ENCODE measurements at places on chromosomes 7 and 10.

DNA sequence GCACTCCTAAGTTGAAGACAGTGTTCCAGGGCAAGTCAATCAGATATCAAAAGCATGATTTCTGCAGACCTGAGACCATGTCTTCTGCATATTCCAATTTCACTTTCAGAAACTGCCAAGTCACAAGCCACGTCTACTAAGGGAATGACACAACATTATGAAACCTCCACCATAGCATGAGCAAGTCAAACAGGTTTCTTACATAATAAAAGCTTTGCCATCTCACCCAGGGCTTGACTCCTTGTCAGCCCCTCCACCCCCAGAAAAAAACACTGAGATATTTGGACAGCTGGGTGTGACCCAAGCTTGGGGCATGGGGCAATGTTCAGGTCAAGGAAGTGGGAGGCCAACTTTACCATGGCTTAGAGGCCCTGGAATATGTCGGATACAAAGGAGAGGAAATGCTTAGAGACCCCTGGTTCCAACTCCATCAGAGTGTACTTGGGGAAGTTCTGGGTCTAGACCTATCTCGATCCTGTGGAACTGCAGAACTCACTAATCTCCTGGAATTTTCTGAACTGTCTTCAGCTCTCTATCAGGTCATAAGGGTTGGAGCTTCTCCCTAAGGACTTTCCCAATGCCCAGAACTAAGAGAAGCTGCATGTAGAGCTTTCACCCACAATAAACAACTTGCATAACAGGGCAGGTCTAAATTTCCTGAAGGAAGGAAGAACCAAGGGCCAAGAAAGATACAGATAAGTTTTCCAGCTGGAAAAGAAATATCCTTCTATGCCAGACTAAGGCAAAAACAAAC lies 80.6 kb upstream of the NAMPT start:
- peak; percentile 11 for DNase-seq

GRCh38 chr7:146658604-146659003 lies 542.0 kb downstream of the CNTNAP2 start:
- no peak for DNase-seq

DNA sequence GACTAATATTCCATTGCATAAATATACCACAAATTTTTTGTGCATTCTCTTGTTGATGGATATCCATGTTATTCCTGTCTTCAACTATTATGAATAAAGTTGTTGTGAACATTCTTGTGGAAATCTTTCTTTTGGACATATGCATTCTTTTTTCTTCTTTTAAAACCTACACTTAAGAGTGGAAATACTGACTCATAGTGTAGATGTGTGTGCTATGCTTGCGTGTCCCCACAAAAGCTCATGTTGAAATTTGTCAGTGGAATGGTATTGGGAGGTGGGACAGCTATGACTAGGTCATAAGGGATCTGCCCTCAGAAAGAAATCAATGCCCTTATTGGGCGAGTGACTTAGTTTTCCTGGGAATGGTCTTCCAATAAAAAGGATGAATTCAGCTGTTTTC lies 203.6 kb upstream of the PRSS58 start:
- DNase-seq = no peak

DNA sequence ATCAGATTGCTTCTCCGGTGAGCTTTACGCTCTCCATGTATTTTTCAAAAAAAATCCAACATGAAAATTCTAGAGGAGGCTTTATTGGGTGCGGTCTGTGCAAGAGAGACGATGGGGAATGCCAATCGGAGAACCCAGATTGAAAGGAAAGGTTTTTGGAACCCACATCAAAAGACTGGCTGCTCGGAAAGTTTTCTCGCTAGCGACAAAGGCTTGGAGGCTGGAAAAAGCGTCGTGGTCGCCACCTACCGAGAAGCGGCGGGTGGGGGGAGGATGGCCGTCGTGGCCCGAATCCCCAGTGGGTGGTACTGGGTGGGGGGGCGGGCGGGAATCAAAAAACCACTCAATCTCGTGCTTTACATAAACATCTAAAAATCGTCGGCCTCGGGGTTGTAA lies 1.1 kb upstream of the GTF2I start:
- DNase-seq = peak; percentile 36

GRCh38 chr7:2720024-2720423 lies 32.0 kb downstream of the AMZ1 start:
- DNase-seq = no peak

DNA sequence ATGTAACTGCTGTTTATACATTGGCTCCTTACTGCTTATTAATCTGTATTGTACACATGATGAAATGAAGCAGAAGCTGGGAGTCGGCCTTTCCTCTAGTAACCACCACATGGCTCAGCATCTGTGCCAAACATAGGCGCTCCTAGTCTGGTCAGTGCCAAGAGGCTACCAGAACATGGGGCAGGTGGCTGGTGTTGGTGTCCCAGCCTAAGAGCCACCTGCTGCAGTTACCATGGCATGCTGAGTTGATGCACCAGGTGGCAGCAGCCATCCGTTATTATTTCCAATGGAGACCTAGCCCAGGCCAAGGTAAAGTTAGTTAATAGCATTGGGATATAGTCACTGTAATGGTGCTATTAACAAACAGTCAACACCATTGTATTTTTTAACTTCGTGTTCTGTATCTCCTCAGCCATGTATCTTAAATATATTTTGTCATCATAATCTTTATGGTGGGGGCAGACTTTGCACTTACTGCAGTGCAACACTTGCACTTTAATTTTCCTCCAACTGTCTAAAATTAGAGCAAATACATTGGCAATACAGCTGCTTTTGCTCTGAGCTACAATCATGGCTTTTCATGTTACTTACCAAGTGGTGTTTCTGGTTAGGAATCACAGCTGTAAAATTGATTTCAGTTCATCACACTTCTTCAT lies 33.1 kb downstream of the HBP1 start:
- peak; percentile 39 for DNase-seq

GRCh38 chr7:16357921-16358320 lies 63.4 kb downstream of the CRPPA start:
- DNase-seq = no peak

- no peak for DNase-seq
Measured at GRCh38 chr10:112966194-112966855, 16.3 kb downstream of the TCF7L2 start.

DNA sequence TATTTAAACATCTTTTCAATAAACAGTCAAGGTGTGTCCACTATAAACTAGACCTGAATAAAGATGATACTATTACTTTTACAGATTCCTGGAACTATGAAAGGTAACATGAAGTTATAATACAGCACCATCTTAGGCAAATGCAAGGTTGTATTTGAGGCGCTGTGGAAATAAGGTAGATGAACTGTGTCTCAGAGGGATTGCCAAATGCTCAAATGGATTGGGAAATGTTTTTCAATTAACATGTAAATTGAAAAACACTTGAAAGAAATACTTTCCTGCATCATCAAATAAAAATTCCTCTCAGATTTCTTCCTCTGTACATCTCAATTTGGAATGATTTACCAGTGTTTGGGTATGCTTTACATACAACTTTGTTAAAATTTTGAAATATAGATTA lies 139.4 kb downstream of the DKK1 start:
- no peak for DNase-seq

- DNase-seq = no peak
Measured at GRCh38 chr7:152615031-152615741, 60.8 kb downstream of the XRCC2 start.

- no peak for DNase-seq
Measured at GRCh38 chr7:23475576-23475839, 5.2 kb upstream of the IGF2BP3 start.

DNA sequence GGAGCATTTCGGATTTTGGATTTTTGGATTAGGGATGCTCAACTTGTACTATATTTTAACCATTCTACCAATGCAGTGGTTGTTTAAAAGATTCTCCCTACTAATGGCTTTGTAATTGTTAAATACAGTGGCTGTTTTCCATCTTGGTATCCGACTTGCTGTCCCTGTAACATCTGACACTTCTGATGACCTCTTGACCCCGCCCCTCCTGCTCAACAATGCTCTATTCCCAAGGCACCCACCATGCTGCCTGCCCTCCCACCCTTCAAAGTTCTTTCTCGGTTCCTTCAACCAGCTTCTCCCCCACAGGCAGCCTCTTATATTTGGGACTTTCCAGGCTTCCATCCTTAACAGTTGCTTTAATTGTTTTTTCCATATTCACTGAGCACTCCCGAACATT lies 2.0 kb downstream of the PRTFDC1 start:
- DNase-seq = no peak

DNA sequence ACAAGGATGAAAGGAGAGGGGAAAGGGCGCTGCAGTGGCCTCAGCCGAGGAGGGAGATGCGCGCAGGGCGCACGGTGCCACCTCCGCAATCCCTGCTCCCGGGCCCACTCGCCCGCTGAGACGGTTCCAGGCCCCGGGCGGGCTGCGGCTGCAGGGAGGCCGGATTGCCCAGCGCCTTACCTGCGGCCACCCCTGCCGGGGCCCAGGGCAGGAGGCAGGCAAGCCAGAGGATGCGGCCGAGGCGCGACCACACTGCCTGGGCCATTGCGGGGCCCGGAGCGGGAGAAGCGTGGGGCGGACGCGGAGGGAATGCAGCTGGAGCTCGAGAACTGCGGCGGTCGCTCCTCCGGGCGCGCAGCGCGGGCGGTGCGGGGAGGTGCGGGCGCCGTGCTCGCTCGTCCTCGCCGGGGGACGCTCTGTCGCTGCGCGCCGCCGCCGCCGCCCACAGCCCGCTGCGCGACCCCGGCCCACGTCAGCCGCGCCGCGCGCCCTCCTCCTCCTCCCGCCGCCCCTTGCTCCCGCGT lies at the start of gene TMEM130:
TMEM130 (minus strand) TSS at position 418 of the 524 bp plus-strand sequence; CDS start at position 265, 153 bp downstream.
- no peak for DNase-seq

DNA sequence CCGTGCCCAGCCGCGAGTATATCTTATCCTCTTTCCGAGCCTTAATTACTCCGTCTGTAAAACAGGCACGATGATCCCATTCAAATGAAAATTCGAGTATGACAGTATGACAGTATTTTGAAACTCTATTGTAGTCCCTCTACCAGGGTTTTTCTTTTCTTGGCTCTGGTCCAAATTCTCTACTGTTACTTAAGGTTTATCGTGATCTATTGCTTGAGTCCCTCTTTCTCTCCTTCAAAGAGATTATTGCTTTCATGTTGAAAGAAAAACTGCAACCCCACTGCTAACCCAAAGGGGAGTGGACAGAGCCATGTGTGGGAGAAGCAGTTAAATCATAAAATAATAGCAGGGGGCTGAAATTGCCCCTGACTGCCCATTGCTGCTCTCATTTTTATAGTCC lies 1156.6 kb upstream of the AUTS2 start:
- no peak for DNase-seq

GRCh38 chr7:141202535-141202934 lies 128.7 kb downstream of the TMEM178B start:
- no peak for DNase-seq

- DNase-seq = no peak
Measured at GRCh38 chr10:128147669-128148068, 21.4 kb upstream of the MKI67 start.

GRCh38 chr7:1940402-1940786 lies 270.3 kb downstream of the ELFN1 start:
- DNase-seq = peak; percentile 93

GRCh38 chr7:157590526-157590925 lies 253.7 kb downstream of the DNAJB6 start:
- DNase-seq = no peak

- no peak for DNase-seq
Measured at GRCh38 chr10:110650265-110650668, 6.1 kb downstream of the RBM20 start.

GRCh38 chr7:7499892-7500291 lies 35.8 kb downstream of the COL28A1 start:
- DNase-seq = no peak

- DNase-seq = no peak
Measured at GRCh38 chr7:30159163-30159562, 24.4 kb downstream of the MTURN start.

DNA sequence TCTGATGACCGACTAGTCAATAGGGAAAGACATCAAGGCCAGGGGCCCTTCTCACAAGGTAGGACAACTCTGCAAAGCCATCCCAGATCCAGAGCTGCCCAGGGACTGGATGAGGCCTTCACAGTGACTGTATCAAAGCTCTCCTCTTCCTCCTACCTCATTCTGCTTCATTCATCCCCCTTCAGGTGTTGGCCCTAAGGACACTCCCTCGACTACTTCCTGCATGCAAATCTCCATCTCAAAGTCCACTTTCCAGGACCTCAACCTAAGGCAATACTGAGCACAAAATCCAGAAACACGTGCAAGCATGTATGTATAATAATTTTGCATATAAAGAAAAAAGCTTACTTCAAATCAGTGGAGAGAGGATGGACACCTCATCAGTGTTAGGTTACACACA lies 25.1 kb downstream of the DPY19L1 start:
- no peak for DNase-seq

DNA sequence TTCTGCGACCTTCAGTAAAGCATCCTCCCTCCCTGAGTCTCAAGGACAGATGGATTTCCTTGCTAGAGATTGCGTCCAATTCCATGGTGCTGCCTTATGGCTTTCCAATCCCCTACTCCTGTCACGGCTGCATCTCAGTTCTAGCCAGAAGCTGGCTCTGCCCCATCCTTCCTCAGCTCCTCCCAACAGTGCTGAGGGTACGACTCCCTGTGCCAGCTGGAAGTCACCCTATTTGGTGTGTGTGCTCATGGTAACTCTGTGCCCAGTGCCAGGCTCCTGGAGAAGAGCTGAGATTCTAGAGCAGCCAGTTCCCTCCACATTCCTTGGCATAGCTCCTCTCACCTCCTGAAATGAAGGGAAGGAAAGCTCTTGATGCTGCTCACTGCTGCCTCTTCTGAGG lies 185.0 kb upstream of the PODXL start:
- DNase-seq = no peak

- peak; percentile 14 for DNase-seq
Measured at GRCh38 chr7:130490311-130490791, 1.5 kb upstream of the MEST start.

- DNase-seq = peak; percentile 13
Measured at GRCh38 chr10:22379059-22379458, 33.8 kb downstream of the SPAG6 start.

DNA sequence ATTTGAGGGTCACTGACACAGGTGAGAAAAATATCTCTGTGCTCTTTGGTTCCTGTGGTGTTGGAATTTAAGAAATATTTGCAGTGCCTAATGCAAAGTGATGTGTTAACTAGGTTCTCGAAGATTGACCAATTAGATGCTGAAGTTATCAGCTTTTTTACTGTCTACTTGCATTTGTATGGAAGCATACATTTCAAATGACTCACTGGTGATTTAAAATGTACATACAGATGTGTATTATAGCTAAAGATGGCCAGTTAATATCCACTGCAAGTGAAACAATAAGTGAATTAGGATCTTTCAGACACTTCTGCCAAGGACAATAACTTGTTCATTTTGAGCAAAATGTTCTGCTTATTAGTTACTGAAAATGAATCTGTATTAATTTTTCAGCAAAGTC lies 205.0 kb downstream of the FANK1 start:
- DNase-seq = no peak

GRCh38 chr10:85124603-85125051 lies 796.2 kb downstream of the CCSER2 start:
- DNase-seq = no peak
